ENCODE measurements at places on chromosomes 1 and 21.
A peak's percentile ranks its signal among the peaks of the same experiment; 100 is the strongest.

- peak; percentile 33 for DNase-seq
Measured at GRCh38 chr21:46112725-46113215, 14.9 kb downstream of the COL6A2 start.

DNA sequence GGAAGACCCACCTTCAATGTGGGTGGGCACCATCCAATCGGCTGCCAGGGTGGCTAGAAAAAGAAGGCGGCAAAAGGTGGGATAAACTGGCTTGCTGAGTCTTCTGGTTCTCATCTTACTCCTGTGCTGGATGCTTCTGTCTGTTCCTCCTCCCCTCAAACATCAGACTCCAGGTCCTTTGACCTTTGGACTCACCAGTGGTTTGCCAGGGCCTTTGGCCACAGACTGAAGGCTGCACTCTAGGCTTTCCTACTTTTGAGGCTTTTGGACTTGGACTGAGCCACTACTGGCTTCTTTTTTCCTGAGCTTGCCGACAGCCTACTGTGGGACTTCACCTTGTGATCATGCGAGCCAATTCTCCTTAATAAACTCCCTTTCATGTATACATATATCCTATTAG lies 55.9 kb downstream of the VCAM1 start:
- DNase-seq = no peak

DNA sequence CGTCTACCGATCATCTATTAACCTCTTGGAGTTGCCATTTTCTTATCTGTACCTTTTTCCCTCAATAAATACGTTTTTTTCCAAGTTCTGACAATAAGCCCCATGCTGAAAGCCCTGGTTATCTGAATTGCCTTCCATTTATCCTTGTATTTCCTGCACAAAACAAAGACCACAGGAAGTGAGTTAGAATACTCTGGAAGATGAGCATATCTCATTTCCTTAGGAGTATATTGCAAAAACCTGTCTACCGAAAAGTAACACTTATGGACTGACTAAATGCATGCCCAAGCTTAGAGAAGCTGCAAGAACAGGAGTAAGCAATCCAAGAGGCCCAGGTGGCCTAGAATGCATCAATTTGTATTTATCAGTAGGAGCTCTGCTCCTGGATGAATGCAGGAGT lies 39.9 kb downstream of the DIRAS3 start:
- no peak for DNase-seq

DNA sequence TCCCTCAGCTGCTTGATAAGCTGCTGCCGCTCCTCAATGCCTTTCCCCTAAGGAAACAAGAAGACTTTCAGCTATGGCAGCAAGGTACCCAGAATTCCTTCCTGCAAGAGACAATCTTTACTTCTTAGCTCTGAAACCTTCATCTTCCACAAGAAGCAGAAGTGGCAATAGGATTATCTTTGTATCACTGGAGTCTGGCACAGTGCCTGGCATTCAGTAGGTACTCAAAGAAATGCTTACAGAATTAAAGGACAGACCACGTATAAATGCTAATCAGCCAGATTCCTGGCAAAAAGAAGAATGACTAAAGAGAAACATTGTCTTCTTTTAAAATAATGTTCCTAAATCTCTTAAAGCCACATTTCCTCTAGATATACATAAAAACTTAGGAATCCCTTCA lies 43.7 kb downstream of the SLC27A3 start:
- DNase-seq = no peak

DNA sequence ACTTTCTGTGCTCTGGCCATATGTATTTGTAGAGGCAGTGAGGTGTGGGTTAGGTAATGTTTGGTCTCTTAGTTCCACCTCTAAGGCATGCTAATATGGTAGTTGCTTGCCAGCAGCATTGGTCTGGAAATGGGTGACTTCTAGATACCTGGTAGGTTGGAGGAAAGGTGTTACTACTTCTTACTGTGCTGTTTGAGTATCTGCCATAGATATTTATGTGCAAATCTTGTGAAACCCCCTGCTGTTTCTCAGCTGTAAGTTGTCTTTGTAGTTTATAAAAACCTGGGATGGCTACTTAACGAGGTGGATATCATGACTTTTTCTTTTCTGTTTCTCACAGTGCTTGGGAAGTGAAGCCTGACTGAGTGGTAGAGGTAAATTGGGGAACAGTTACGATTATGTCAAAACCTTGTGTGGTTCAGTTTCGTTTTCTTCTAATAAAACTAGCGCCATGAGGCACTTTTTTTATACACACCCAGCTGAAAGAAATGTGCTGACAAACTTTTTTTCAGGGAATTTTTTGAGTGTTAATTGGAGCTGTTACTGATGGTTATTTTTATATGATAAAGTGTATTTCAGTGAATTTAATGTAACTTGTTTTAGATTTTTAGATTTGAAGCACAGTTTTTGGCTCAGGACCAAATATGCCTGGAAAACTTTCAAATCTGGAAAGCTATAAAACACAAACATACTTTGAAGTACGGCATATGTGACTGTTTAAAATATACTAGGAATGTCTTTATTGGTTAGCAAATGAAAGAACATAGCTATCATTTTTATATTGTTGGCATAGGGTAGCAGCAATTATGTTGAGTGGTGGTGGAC lies 42.1 kb downstream of the CAMSAP2 start:
- DNase-seq = no peak

DNA sequence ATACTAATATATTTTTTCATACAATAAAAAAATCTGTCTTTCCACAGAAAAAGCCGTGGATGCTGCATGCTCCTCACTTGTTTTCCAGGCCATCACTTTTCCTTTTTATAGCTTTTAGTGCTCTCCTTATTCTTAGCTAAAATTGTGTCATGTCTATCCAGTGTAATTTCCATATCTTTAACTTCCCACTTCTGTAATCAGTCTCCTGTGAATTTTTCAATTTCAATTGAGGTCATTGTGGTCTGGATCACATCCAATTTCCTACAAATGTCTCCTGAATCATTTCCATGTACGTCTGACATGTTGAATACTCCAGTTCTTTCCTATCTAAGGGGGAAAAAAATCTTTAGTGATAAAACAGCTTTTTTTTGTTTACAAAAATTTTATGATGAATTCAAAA lies 838.2 kb upstream of the B3GALT2 start:
- no peak for DNase-seq

DNA sequence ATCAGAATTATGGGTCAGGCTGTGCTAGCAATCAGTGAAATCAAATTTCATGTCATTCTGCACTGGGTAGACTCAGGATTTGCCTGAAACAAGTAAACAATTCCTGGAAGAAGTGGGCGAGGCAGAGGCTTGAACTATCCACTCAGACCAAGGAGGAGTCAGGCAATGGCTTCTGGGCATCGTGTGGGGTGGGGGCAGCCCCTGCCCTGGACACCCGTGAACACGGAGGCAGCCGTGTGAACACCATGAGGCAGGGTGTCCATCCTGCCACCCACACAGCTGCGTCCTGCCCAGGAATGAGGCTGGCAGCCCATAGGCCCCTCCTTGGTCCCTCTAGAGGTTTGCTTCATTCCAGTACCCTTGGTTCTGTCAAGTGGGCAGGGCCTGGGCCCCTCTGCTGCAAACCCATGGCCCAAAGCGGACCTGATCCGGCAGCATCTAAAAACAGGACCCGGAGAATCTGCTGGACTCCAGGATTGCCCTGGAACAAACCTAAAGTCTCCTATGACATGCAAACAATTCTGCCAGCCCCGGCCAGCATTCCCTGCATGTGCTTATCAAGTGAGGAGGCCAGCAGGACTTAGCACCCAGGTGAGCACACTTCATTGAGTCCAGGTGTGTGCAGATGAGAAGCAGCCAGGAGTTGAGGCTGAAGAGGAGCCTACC lies 69.5 kb downstream of the PDE9A start:
- DNase-seq = no peak

GRCh38 chr1:156284757-156285156 lies 632 bp downstream of the TMEM79 start:
- no peak for DNase-seq

- DNase-seq = peak; percentile 44
Measured at GRCh38 chr21:36910581-36911307, 55.7 kb downstream of the HLCS start.

DNA sequence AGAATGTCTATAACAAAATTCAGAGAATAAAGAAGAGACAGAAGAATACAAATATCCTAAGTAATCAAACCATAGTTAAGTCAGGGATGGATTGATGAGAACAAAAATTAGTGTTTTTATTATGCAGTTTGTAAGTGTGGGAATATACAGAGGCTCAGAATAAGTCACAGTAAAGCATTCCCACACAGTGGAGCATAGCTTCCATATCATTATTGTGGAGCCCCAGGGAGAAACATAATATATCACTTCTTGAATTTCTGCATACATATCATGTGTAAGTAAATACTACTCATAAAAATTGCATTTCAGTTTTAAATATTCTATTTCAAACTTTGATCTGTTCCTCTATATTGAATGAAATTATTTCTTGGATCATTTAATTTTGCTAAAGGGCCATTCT lies 790.4 kb downstream of the PLA2G4A start:
- DNase-seq = no peak

- no peak for DNase-seq
Measured at GRCh38 chr1:206836111-206836510, 29.3 kb upstream of the IL20 start.
